Fibroblast of lung (primary cell): ENCODE measurements at places on chromosomes 2 and 18. TPM values are rescaled to one million over a fixed set of nuclear protein-coding genes. Genes with fewer than 3 reads are reported as not detected.

DNA sequence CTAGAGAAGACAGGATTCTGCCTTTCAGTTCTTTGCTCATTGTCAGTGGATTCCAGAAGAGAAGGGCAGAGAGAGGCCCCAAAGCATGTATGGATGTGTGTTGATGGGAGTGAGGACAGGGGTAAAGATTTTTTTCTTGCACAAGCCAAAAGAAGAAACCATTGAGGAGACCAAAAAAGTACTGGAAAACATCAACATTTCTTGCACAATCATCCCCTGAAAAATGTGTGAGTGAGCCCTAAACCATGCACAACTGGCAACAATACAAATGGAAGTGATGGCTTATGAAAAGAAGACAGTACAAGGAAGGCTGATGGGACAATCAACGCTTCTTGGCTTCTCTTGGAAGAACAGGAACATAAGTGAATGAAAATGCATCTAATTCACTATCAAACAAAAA, 5.6 kb upstream of the SMAD7 start:
- peak; percentile 74 for DNase-seq

- DNase-seq: no peak
Measured at GRCh38 chr2:64325852-64326577, 127.9 kb upstream of the LGALSL start.

DNA sequence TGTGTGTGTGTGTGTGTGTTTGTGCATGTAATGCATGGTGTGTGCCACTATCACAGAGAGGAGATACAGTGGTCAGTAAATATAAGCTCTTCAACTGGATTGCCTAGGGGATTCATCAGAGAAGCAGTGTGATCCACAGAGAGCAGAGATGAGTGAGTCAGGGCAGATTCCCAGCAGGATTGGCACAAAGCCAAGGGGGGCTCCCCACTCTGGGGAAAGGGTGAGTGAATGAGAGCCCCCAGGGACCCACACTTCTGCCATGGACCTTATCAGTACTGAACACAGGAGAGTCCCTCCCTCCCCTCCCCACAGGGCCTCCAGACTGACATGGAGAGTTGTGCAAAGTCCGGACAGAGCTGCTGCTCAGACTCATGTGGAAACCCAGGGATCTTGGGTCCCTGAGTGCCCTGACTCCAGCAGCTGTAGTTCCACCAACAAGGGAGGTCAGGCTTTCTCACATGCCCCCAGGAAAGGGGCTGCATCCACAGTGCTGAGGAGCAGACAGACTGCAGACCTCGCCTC, 748.8 kb downstream of the NR4A2 start:
- DNase-seq: no peak

DNA sequence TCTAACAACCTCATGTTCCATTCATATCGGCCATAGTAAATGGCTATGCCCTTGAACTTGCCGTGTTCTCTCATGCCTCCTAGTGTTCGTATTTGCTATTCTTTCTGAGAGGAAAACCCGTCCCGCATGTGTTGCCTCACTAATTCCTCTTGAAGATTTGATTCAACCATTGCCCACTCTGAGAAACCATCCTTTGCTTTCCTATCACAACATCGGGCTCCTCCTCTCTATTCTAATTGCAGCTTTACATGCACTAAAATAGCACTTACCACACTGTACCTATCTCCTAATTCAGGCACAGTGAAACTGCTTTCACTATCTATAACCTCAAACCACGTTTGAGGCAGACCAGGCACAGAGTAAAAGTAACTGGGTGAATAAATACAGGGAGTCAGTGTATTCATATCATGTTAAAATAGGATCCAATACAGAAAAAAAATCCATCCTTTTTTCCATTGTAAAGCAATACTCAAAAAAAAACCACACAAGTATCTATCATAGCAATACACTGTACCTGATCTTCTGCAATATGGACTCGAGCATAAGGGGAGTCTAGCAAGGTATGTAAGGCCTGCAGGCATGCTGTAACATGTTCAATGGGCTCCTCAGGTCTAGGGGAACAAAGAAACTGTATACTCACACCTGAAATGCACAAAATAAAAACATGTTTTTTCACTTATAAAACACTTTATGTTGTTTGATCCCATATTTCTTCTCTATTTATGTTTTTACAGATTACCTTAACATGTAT, 39.0 kb upstream of the STRN start:
- DNase-seq: peak; percentile 39

- DNase-seq: peak; percentile 69
Measured at GRCh38 chr2:212940816-212941215, 210.6 kb downstream of the IKZF2 start.

DNA sequence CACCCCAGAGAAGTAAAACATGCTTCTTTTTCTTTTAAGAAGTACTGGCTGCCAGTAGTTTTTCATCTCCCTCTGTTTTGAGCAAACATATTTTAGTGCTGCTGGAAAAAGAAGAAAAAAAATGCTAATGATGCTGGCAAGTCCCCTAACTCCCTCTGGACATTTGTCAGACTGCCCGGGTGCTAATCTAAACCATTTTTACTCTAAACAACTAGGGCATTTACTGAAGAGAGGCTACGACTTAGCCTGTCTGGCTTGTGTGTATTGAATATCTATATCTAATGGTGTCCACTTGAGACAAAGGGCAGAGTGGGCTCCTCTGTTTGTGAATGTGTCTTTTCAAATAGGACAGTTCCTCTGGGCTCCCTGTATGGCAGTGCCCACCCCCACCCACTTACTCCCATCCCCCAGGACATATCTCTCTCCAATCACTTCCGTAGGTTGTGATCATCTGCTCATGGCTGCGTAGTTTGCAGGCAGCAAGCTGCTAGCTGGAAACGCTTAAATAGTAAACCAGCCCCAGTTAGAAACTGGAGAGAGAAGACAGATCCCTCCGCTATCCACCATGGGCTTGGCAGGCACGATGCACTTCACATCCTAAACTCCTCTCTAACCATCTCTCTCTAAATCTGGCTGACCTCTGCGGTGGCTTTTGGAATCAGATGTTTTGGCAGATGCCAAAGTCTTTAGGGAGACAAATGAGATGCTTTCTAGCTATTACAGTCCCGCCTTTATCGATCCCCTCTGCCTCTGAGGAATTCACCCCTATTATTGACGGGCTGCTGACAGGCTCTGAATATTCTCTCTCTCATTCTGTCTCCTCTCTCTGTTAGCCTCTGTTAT, 58.3 kb downstream of the DOCK10 start:
- peak; percentile 52 for DNase-seq

- DNase-seq: no peak
Measured at GRCh38 chr2:132875193-132875592, 205.2 kb upstream of the LYPD1 start.

DNA sequence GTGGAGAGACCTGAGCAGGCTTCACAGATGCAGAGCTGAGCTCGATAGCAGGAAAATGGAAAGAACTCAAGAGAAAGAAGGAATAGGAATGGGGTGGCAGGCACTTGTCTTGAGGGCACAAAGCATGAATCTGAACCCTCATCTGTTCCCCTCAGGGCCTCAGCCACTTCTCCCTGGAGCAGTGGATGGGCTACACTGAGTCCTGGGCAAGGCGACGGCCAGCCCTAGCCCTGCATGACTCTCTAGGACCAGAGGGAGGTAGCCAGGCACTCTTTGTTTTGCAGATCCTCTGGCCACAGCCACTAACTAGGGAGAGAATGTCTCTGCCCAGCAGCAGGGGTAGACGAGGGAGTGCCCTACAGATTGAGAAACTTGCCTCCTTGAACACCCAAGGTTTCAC, 3.4 kb upstream of the TEX51 start:
- DNase-seq: no peak

DNA sequence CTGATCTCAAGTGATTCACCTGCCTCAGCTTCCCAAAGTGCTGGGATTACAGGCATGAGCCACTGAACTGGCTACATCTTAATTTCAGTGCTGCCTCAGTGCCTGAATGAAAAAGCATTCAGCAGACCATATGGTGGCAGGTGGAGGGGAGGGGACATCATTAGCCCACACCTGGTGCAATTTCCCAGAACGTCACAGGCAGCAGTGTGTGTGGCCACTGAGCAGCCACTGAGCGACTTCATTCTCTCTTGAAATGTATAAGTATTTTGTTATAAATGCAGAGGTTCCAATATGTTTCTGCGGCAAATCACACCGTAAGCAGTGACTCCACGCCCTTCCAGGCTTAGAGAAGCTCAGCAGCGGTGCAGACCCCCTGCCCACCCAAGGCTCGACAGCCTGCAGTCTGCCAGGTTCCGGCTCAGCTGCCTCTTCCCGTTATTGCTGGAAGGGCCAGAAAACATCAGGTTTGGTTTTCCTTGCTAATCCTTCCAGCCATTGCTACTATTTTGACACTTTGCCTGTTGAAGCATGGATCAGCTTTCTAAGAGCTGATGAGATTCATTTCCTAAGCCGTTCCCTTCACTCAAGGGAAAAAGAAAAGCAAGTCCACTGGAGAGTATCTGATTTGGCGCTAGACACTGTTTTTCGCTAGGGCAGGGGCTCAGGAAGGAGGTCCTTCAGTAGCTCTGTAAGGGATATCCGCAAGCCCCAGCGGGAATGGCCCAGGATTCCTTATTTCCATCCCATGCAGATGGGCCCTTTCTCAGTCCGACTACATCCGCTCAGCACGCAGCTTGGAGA, 250.7 kb downstream of the VAPA start:
- DNase-seq: no peak

The IL1R2 gene
- total RNA-seq: 0.17 and 1.0 TPM in 2 replicates

The BCL2 gene
- 3.6 and 9.0 TPM in 2 replicates for total RNA-seq

The MCM6 gene
- 8.7 and 11.2 TPM in 2 replicates for total RNA-seq
